ENCODE measurements at places on chromosomes 5 and 9. TPM values are rescaled to one million over a fixed set of nuclear protein-coding genes. Genes with fewer than 3 reads are reported as not detected.

The DIMT1 gene
- total RNA-seq, result 63.8 TPM

The EXOSC3 gene
- total RNA-seq, result 121 TPM

The PLPP7 gene
- total RNA-seq, result 0.15 TPM

The GRM6 gene
- not detected for total RNA-seq

The FBLL1 gene
- total RNA-seq, result not detected

The FLT4 gene
- 4.2 TPM for total RNA-seq

The PCDHGB6 gene
- total RNA-seq, result 0.06 TPM

The PCDHGA2 gene
- total RNA-seq, result not detected

All from activated CD8-positive, alpha-beta memory T cell treated with anti-CD3 and anti-CD28 coated beads for 36 hours (primary cell).